ENCODE measurements at places on chromosomes 7 and 10.
A peak's percentile ranks its signal among the peaks of the same experiment; 100 is the strongest.

DNA sequence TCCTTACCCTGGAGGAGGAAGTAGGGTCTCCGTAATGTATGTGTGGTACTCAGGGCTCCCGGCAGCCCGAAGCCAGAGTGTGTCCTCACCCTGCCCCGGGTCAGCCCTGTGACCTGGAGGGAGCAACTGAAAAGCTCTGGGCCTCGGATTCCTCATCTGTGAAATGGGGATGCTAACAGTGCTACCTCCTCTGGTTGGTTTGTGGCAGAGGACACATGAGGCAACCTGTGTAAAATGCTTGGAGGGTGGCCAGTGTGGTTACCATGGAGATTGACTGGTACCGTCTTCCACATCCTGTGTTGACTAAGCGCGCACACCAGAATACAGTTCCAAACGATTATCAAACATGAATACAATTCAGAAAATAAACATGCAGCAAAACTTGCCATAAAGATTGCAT lies 163.8 kb upstream of the KLF6 start:
- DNase-seq, result peak; percentile 92

- peak; percentile 5 for DNase-seq
These were observed 92.6 kb downstream of the CYTH3 start for GRCh38 chr7:6179620-6180343.

GRCh38 chr10:3931901-3932300 lies 146.9 kb upstream of the KLF6 start:
- no peak for DNase-seq

- no peak for DNase-seq
These were observed 32.4 kb upstream of the LBX1 start for GRCh38 chr10:101261702-101262101.

DNA sequence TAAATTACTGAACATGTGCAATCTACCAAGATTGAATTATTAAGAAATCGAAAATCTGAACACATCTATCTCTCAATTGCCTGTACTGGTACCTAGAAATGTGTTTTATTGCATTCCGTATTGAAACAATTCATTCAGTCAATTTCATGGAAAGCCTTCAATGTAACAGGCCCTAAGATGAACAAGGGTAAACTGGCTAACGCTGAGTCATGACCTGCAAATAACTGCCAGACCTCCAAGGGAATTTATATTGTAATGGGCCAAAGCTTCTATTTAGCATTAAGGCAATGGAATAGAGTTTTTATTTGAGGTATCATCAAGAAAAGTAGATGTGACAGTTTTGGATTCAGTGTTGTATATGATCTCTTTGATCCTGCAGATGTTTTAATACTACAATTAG lies 49.9 kb upstream of the CD36 start:
- DNase-seq, result no peak

DNA sequence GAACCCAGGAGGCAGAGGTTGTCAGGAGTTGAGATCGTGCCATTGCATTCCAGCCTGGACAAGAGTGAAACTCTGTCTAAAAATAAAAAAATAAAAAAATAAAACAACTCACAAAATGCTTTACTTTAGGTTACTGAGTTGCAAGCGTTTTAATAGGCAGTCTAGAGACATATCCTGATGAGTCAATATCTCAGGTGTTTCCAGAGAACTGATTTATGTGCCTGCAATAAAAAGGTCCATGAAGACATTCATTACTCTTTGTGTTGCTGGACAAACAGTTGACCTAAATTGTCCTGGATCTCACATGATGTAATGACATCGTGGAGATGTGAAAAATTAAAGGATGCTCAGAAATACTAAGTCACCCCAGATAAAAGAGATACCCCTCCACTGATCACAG lies 31.5 kb downstream of the CDNF start:
- no peak for DNase-seq

GRCh38 chr10:32153252-32153651 lies 97.0 kb upstream of the KIF5B start:
- DNase-seq, result no peak

- peak; percentile 55 for DNase-seq
These were observed 21.6 kb downstream of the SCART1 start for GRCh38 chr10:133475425-133475734.

DNA sequence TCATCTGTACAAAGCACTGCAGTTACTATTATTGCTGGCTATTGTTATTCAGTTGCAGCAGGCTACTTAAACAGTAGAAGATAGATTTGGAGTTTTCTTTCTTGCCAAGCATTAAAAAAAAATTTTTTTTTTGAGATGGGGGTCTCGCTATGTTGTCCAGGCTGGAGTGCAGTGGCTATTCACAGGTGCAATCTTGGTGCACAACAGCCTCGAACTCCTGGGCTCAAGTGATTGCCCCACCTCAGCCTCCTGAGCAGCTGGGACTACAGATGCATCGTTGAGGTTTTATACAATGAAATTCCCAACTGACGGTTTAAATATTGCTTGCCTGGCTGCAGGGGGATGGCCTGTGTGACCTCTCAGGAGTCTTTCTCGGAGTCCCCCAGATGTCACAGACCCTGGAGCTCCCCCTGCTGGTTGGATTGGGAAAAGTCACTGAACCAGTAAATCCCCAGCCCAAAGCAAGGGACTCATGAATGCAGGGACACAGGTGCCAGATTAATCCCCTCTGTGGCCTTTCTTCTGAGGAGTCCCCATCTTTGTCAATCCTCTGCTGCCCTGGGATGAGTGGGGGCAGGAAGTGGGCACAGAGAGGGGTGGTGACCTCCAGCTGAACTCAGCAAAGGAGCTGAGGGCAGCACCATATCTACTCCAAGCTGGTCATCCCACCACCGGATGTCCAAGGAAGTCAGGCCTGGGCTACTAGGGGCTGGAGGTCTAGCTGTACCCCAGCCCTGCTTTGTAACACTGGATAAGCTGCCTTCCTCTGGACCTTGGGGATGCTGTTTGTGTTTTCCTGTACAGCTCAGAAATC lies 149.6 kb downstream of the C10orf105 start:
- peak; percentile 74 for DNase-seq

GRCh38 chr7:42227021-42227420 lies 10.0 kb downstream of the GLI3 start:
- no peak for DNase-seq

- DNase-seq, result peak; percentile 57
These were observed 11.1 kb downstream of the FAM53B start for GRCh38 chr10:124732931-124733570.

DNA sequence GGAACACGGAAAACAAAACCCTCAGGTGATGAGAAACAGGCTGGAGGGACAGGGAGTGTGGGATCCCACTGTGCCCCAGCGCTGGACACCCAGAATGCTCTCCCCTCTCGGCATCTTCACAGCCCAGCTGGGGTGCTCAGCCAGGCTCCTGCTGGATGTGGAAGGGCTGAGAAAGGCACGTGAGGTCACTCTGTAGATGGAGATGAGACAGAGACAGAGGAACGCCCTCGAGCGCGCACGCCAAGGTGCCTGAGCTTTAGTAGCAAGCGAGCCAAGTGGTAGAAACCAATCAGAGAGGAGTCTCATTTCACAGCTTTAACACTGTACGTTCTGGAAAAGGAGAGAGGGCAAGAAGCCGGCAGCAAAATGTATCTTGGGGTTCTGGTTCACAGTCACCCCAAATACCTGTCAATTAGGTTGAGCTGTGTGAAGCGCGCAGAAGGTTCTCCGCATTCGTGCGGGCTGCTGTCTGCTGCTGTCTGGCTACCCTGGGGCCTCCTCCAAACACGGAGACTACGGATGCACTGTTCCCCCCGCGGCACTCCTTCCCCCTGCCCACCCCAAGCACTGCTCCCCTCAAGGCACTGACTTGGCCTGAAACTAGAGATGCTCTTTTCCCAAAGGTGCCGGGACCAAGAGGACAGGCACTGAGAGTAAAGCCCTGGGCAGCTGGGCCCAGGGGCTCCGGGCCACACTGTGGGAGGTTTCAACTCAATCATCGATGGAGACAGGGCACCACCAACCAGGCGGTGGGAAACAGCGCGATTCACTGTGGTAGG lies 91.4 kb downstream of the ZRANB1 start:
- no peak for DNase-seq

GRCh38 chr10:33154590-33154989 lies 179.9 kb downstream of the NRP1 start:
- no peak for DNase-seq

GRCh38 chr10:92045641-92046106 lies 122.1 kb downstream of the BTAF1 start:
- DNase-seq, result no peak

DNA sequence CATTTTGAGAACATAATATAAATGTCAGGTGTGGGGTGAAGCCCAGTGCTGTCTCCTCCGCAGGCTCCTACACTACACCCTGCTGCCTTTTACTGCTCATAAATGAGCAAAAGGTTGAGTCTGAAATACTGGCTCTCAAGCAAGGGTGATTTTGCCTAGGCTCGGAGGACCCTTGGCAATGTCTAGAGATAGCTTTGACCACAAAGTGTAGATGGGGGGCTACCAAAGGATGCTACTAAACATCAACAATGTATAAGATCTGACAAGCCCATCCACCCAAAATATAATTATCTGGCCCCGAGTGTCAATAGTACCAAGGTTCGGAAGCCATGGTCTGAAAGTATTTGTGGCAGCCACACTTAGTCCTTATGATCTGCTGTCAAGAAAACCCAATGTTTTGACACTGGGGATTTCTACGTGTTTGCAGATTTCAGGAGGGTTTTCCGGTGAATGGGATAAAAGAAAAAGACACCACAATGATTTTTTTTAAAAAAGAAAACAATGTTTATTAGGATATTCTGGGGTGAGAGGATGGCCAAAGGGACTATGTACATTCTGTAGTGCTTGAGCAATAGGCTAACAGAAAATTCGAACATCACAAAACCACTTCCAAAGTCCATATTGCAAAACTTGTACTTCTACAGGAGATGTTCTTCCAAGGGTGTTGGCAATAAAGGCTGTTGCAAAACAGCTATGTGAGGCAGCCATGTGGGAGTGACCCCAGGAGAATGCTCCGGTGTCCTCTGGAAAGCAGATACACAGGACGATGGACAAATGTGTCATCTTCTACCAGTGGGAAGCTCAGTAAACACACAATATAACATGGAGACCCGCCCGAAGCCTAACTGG lies 216.3 kb downstream of the GFRA1 start:
- DNase-seq, result no peak
